ENCODE measurements at places on chromosomes 12 and 14. TPM values are rescaled to one million over a fixed set of nuclear protein-coding genes. Genes with fewer than 3 reads are reported as not detected.

Gene KRT6C
- total RNA-seq: not detected

DNA sequence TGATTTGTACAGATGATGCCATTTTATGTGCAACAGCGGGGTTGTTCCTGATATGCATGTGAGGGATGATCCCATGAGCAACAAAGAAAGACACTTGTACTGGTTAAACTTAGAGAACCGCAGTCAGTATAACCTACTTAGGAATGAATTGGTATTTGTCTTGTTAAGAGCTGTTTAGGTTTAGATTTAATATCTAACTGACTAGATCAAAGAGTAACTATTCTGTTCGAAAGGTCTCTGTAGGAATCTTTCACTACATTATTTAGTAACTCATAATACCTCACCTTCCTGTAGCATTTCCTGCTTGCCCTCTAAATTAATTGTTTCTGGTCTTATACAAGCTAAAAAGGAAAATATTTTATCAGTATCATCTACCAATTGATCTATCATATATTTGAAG lies 350.4 kb downstream of the TRHDE start:
- no peak for DNase-seq

DNA sequence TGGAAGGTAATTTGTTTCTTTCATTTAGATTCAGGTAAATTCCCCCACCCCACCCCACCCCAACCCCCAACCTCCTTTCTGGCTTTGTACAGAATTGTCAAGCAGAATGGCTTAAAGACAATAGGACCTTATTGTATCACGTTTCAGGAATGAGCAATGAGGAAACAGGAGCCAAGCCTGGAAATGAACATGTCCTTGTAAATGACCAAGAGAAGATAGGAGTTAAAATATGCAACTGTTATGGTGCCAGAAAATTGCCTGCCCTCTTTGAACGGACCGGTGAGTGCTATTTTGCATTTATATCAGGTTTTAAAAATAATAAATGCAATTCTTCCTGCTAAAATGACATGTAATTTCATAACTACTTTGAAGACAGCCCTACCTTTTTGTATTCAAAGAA lies 141.6 kb upstream of the PELI2 start:
- no peak for DNase-seq

- no peak for DNase-seq
Measured at GRCh38 chr14:59331217-59331616, 134.0 kb downstream of the GPR135 start.

GRCh38 chr14:90319634-90320541 lies 11.9 kb downstream of the NRDE2 start:
- no peak for DNase-seq
